ENCODE measurements at places on chromosomes 7 and 10.

DNA sequence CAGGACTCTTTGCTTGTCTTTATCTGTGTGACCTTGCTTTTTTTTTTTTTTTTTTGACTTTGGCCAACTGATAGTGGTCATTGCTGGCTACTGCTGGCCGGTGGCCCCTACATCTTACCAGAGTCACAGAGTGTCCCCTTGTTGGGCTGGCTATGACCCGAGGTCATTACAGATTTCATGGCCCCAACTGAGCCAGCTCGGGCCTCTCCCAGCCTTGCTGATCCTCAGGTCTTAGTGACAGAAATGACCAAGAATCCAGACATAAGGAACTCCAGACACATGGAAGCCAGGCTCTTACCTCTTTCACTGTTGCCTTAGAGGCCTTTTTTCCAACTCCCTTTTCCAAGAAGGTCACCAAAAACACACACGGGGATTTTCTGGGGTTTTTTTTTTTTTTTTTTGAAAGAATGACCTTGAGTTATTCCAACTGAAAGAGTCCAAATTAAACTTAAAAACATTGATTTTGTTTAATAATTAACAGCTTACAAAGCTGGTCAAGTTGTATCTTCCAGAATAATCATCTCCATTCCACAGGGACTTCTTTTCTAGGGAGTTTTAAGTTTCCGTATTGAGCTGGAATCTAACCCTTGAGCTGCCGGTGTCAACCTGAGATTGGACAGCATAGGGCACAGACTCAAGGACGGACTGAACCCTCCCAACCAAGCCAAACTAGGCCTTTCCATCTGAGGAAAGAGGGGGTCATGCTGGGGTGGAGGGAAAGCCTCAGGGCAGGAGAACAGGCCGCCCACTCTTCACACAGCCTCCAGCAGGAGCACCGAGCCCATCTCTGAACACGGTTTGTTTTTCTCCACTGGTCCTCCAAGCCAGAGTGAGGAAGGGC lies 43.8 kb downstream of the PIK3AP1 start:
- no peak for DNase-seq

DNA sequence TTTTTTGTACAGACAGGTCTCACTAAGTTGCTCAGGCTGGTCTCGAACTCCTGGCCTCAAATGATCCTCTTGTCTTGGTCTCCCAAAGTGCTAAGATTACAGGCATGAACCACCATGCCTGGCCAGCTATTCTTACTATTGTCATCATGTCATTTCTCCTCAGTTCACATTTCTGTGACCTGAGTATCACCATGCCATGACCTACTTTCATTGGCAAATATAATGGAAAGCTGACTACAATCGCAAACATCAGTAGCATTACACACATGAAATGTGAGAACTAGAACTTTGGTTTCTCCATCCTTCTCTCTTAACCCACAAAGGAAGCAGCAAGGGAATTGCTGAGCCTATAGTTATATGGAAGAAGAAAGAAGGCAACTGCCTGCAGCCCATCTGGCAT lies 26.0 kb upstream of the WIPF3 start:
- no peak for DNase-seq

GRCh38 chr7:52708846-52709245 lies 326.6 kb upstream of the POM121L12 start:
- DNase-seq = no peak

- DNase-seq = no peak
Observed at GRCh38 chr7:133682364-133683181, 429.7 kb downstream of the EXOC4 start.

DNA sequence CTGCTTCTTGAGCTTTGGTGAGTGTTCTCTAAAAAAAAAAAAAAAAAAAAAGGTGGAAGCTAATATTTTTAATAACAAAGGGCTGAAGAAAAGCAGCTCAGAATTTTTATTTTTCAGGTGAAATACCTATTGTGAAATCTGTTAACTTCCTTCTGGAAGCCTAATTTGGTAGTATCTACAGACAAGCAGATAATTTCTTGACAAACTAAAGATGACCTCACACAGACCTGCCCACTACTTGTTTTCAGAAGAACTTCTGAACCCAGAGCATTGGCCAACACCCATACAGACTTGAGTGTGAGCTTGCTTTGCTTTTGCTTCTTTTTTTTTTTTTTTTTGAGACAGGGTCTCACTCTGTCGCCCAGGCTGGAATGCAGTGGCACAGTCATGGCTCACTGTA lies 31.2 kb downstream of the LRRC4 start:
- DNase-seq = no peak

DNA sequence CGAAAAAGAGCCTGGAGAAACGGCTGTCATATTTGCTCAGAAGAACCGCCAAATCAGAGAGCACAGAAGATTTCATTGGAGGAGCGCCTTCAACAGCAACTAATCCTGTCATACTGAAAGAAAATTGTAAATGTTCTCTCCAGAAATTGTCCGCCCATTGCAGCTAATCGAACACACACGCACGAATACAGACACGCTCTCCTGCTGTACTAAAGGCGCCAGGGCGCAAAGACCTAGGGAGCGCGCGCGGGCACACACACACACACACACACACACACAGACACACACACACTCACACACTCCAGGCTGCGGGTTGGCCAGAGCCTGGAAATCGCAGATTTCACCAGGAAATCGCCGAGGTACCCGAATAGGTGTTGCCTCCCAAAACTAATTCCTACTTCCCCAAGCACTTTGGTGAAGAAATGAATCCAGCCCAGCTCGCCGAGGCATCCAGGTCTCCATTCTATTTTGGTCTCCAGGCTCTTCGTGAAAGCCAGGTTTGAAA lies at the start of gene CHRM2:
CHRM2 (plus strand) TSS at position 157 of the 505 bp plus-strand sequence. CDS start 146,214 bp downstream, outside the sequence.
- DNase-seq = no peak

GRCh38 chr10:132889556-132889955 lies 52.8 kb downstream of the CFAP46 start:
- no peak for DNase-seq

- DNase-seq = no peak
Observed at GRCh38 chr10:4095166-4095917, 310.3 kb upstream of the KLF6 start.

DNA sequence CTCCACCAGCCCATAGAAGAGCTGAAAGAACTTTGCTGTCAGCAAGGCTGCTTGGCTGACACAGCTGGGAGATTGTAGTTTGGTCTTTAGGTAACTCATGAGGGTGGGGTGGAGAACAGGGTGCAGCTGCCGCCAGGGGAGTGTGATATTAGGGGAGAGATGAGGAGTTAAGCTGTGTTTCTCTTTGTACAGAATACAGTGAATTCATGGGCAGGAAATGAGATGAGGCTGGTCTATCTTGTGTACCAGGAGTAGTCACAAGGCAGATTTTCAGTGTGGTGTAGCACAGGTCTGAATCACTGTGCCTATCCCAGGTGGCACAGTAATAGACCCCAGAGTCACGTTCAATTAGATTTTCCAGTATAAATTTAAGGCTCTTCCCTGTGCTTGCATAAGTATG lies 56.6 kb upstream of the TARP start:
- DNase-seq = no peak

- no peak for DNase-seq
Observed at GRCh38 chr10:90986136-90986760, 65.4 kb upstream of the ANKRD1 start.

GRCh38 chr7:2928613-2929311 lies 84.7 kb upstream of the GNA12 start:
- no peak for DNase-seq

GRCh38 chr7:106965108-106965507 lies 79.4 kb upstream of the PRKAR2B start:
- DNase-seq = no peak

GRCh38 chr7:105677410-105677730 lies 96.1 kb upstream of the EFCAB10 start:
- no peak for DNase-seq
